ENCODE measurements at places on chromosomes 3 and 15. TPM values are rescaled to one million over a fixed set of nuclear protein-coding genes. Genes with fewer than 3 reads are reported as not detected.

The GAP43 gene
- 1.00 TPM for total RNA-seq

The CADM2 gene
- not detected for total RNA-seq

The C3orf20 gene
- not detected for total RNA-seq

The GOLGA8J gene
- total RNA-seq, result not detected

The ADAMTSL3 gene
- total RNA-seq, result 0.03 TPM

The SLITRK3 gene
- total RNA-seq, result not detected

The RARRES1 gene
- not detected for total RNA-seq

The TEX9 gene
- total RNA-seq, result 1.2 TPM

The CDCP1 gene
- total RNA-seq, result 23.8 TPM

The GANC gene
- 15.3 TPM for total RNA-seq

The CHRM5 gene
- total RNA-seq, result not detected

The AADACL2 gene
- total RNA-seq, result not detected

The SERINC4 gene
- total RNA-seq, result 0.13 TPM

The SLC9C1 gene
- not detected for total RNA-seq

The STAC gene
- 28.3 TPM for total RNA-seq

The CXCR6 gene
- total RNA-seq, result not detected

The ISL2 gene
- 0.57 TPM for total RNA-seq

The HTR3E gene
- not detected for total RNA-seq

The KLHL40 gene
- not detected for total RNA-seq

The SLC49A4 gene
- total RNA-seq, result 25.5 TPM

The LRRIQ4 gene
- not detected for total RNA-seq

The SUSD5 gene
- 18.2 TPM for total RNA-seq

The ALDH1A2 gene
- not detected for total RNA-seq

The SAMMSON gene
- total RNA-seq, result 0.43 TPM

The TIGIT gene
- total RNA-seq, result 0.20 TPM

The RASL12 gene
- total RNA-seq, result not detected

The ZNF80 gene
- not detected for total RNA-seq

The C3orf49 gene
- total RNA-seq, result not detected

The MAPKAPK3 gene
- total RNA-seq, result 168 TPM

The P4HTM gene
- total RNA-seq, result 8.4 TPM
